Thyroid gland (tissue), 4 donors: ENCODE measurements at places on chromosomes 4 and X. TPM values are rescaled to one million over a fixed set of nuclear protein-coding genes. Genes with fewer than 3 reads are reported as not detected.

DNA sequence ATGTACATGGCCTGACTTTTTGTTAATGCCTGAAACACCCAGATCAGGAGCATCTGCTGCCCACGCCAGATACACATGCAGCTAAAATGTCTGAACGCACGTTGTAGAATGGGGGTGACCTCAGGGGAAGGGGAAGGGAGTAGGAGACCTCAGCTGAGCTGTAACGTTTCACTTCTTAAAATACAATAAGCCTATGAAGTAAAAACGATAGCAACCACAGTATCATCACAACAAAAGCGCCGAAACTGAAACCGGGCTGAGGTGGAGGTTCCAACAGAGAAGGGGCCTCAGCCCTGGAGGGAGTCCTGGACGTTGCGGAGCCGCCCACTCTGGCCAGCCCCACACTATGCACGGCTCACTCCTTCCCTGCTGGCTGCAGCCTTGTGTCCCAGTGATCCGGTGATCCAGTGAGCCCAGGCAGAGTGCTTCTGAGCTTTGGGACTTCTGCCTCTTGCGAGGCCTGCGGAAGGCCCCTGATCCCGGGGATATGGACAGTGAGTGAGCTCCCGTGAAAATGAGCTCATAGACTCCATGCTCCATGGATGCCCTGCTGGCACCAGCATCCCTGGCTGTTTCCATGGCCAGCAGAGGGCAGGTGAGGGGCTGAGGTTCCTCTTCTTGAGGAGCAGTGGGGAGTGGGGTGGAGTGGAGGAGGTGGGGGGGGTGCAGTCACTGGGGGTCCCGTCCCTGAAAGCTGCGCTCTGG is 52.0 kb downstream of the HMX1 start:
- no peak overlapping the region for H3K4me3 ChIP-seq
- H3K4me1 ChIP-seq: no peaks in the 10 kb centered on the region
- DNase-seq: no peak
- H3K27me3 ChIP-seq: no peaks in the 10 kb centered on the region

CYLC1 gene
- total RNA-seq: not detected

GRCh38 chr4:105127170-105127445 is 19.6 kb upstream of the TET2 start:
- H3K36me3 ChIP-seq: no peaks in the 10 kb centered on the region
- H3K27ac ChIP-seq: no peak overlapping the region
- DNase-seq: no peak
- no peak overlapping the region for H3K4me3 ChIP-seq
- no peaks in the 10 kb centered on the region for H3K4me1 ChIP-seq
- H3K27me3 ChIP-seq: no peaks in the 10 kb centered on the region

DNA sequence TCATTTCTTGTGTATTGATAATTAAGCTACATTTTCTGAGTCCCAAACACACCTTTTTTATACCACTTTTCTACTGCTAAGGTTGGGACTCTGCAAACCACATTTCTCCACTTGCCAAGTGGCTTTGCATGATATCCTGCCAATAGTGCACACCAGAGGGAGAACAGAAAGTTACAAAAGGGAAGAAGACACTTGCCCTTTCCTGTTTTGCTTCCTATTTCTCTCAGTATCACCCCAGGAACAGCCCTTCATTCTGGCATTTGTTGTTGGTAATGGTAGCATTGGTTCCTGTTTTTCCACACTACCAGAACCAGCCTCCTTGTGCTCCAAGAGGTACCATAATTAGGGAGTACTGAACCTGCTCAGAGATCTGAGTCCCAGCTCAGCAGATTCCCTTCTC is 87.1 kb downstream of the HDX start:
- no peaks in the 10 kb centered on the region for H3K27me3 ChIP-seq
- H3K36me3 ChIP-seq: no peaks in the 10 kb centered on the region
- no peak overlapping the region for H3K4me3 ChIP-seq

FSTL5 gene
- total RNA-seq: 0.33 TPM

HPGD gene
- total RNA-seq: 4.1 TPM

DNA sequence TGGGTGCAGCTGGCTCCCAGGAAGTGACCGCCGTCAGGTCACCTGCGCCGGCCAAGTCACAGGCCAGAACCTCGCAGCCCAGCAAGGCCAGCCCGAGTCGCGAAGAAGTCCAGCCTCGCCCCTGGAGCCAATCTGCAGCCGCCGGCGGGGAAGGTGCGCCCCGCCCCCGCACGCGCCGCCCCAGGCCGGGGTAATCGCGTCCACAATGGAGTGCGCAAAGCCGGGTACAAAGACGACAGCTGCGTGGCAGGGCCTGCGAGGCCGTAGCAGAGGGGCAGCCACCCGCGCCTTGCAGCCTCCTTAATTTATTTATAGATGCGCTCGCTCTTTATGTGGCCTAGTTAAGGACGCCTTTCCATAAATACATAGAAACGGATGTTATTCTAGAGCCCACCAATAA is 139.4 kb upstream of the CPEB2 start:
- peak; percentile 2 for DNase-seq
- H3K4me3 ChIP-seq: no peak overlapping the region
- no peaks in the 10 kb centered on the region for H3K4me1 ChIP-seq

- H3K4me1 ChIP-seq: peaks cover 5% of the 10 kb centered on the region
- H3K36me3 ChIP-seq: no peaks in the 10 kb centered on the region
- no peak overlapping the region for H3K4me3 ChIP-seq
- no peak overlapping the region for H3K27ac ChIP-seq
Measured at GRCh38 chr4:139777757-139778156, 112.1 kb downstream of the MGST2 start.

SLC4A4 gene
- 80.7 TPM for total RNA-seq

MSANTD1 gene
- total RNA-seq: 2.5 TPM

GRCh38 chr4:184395971-184396391 is 78.4 kb downstream of the IRF2 start:
- no peaks in the 10 kb centered on the region for H3K27me3 ChIP-seq
- peaks cover 27% of the 10 kb centered on the region for H3K36me3 ChIP-seq
- no peaks in the 10 kb centered on the region for H3K4me1 ChIP-seq
- no peak overlapping the region for H3K27ac ChIP-seq
- no peak for DNase-seq
- no peak overlapping the region for H3K4me3 ChIP-seq

CDX4 gene
- not detected for total RNA-seq

NFXL1 gene
- 24.3 TPM for total RNA-seq

DNA sequence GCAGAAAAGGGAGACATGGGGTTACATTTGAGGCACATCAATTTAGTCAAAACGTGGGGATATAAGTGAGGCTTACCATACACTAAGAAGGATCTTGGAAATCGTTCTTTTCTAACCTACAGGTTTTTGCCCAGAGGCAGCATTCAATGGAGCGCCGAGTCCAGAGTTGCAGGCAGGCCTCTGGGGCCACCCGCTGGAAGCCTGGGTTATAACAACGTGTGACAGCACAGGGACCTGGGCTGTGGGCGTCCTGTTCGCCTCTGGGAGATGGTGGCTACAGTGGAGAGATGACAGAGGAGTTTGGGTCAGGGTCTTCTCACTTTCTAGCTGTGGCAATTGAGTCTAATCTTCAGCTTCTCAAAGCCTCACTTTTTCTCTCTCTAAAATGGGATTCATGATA is 53.9 kb downstream of the ENPP6 start:
- H3K4me1 ChIP-seq: peaks cover 8% of the 10 kb centered on the region
- DNase-seq: peak; percentile 58
- H3K27ac ChIP-seq: no peak overlapping the region
- H3K36me3 ChIP-seq: no peaks in the 10 kb centered on the region

HAUS3 gene
- total RNA-seq: 20.8 TPM

- H3K36me3 ChIP-seq: no peaks in the 10 kb centered on the region
- H3K4me3 ChIP-seq: no peak overlapping the region
- no peaks in the 10 kb centered on the region for H3K27me3 ChIP-seq
- H3K27ac ChIP-seq: no peak overlapping the region
Measured at GRCh38 chr4:154082760-154083535, 294.1 kb upstream of the SFRP2 start.

- no peak overlapping the region for H3K4me3 ChIP-seq
- H3K27me3 ChIP-seq: no peaks in the 10 kb centered on the region
- H3K27ac ChIP-seq: peak overlapping the region; percentile 91
- H3K36me3 ChIP-seq: no peaks in the 10 kb centered on the region
- DNase-seq: peak; percentile 58
Measured at GRCh38 chrX:154730253-154730891, 20.5 kb downstream of the GAB3 start.

SERTM2 gene
- not detected for total RNA-seq

DNA sequence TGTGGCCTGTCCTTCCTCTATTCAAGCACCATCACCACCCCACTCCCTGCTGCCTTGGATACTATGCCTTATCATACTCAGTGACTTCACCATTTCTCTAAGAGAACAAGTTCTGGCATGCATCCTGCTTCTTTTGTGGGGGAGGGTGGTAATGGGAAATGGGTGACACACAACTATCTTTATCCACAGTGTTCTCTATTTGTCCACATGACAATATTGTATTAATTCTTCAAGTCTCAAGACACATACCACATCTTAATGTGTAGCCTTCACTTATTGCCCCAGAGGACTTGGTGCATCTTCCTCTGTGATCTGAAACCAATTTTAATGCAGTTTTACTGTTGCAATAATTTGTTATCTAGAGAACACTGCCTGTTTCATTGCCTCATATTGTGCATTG is 29.3 kb upstream of the UGT2B7 start:
- H3K27me3 ChIP-seq: no peaks in the 10 kb centered on the region
- no peak overlapping the region for H3K4me3 ChIP-seq
- no peaks in the 10 kb centered on the region for H3K36me3 ChIP-seq
- no peak for DNase-seq

CSAG1 gene
- not detected for total RNA-seq

UGT2B17 gene
- not detected for total RNA-seq

- H3K27ac ChIP-seq: no peak overlapping the region
- no peak for DNase-seq
- H3K36me3 ChIP-seq: no peaks in the 10 kb centered on the region
Measured at GRCh38 chr4:16752150-16752549, 146.3 kb downstream of the LDB2 start.

- H3K27ac ChIP-seq: no peak overlapping the region
- no peak for DNase-seq
- H3K36me3 ChIP-seq: no peaks in the 10 kb centered on the region
- no peaks in the 10 kb centered on the region for H3K4me1 ChIP-seq
- no peaks in the 10 kb centered on the region for H3K27me3 ChIP-seq
Measured at GRCh38 chr4:66294638-66295037, 624.3 kb upstream of the EPHA5 start.

DNA sequence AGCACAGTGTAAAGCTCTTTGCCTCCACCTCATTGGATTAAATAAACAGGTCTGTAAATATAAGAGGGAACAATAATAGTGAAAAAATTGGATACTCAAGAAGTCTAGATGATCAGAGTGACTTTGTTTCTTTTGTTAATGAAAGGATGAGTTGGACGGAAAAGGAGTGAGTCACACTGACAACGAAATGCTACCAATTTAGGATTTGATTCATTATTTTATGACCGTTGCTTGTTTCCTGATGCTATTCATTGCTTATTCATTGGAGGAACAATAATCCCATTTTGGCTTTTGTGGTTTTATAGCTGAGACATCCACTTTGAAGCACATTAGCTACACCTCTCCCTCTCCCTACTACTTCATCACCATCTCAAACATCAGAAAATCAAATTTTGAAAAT is 74.4 kb upstream of the DYNLT3 start:
- no peak for DNase-seq
- H3K27ac ChIP-seq: no peak overlapping the region
- no peaks in the 10 kb centered on the region for H3K4me1 ChIP-seq

NPY5R gene
- total RNA-seq: not detected

UCHL1 gene
- total RNA-seq: 139 TPM

DNA sequence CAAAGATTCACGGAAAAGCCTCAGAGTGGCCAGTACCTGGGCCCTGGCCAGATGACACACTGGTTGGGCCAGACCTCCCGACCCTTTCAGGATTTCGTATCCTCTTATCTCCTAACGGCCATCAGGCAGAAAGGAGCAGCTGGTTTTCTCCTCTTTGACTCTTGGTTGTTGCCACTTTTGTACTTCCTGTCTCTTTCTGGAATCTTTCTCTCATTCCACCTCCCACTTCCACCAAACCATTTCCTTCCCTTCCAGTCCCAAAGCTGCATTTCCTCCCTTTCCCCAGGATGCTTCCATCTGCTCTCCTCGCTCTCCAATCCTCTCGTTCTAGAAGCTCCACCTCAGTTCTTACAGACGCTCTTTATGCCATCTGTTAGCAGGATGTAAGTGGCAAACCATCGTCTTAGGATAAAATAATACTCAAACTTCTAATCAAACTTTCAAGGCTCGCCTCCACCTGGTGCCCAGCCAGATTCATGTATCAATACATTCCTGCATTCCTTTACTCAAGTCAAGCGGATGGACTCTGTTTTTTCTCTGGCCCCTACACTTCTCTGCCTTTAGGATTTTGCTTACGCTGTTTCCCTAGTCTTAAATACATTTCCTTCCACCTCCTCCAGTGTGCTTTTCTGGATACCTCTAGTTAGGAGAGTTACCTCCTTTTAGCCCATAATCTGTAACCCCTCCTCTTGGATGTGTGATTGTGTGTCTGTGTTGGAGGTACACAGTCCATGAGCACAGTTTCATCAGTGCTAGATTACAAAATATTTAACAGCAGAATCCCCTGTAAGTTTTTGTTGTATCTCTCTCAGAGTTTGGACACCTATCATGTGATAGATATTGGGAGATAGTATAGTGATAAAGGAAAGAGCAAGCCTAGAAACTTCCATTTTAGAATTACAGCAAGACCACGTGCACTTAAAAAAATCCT is 70.4 kb downstream of the LDB2 start:
- no peaks in the 10 kb centered on the region for H3K27me3 ChIP-seq
- no peaks in the 10 kb centered on the region for H3K4me1 ChIP-seq
- no peak overlapping the region for H3K4me3 ChIP-seq
- DNase-seq: peak; percentile 5
- H3K36me3 ChIP-seq: no peaks in the 10 kb centered on the region
- H3K27ac ChIP-seq: no peak overlapping the region

GLOD5 gene
- 1.2 TPM for total RNA-seq

NAA11 gene
- total RNA-seq: not detected

CLTRN gene
- total RNA-seq: 1.7 TPM

GRCh38 chr4:107131295-107131694 is 95.2 kb upstream of the DKK2 start:
- H3K27me3 ChIP-seq: no peaks in the 10 kb centered on the region
- no peaks in the 10 kb centered on the region for H3K4me1 ChIP-seq
- no peaks in the 10 kb centered on the region for H3K36me3 ChIP-seq
- DNase-seq: no peak

- H3K36me3 ChIP-seq: no peaks in the 10 kb centered on the region
- no peak overlapping the region for H3K4me3 ChIP-seq
- H3K4me1 ChIP-seq: peaks cover 10% of the 10 kb centered on the region
Measured at GRCh38 chrX:150696866-150697265, 3.7 kb downstream of the MTMR1 start.

DNA sequence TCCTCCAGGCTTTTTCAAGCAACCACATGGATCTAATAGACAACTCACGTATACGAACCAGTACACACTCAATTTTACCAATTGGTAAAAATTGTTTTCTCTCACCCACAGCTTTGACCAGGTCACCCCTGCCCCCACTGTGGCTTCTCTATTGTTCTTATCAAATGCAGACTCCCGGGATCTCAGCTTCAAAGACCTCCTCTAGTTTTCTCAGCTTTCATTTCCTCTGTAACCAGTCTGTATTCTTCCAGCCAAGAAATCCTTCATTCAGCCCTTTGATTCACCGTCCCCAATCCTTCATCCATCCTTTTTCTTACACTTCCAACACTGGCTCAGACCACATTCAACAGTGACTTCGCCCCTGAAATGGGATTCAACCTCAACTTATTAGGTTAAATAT is 120.7 kb downstream of the CORIN start:
- no peaks in the 10 kb centered on the region for H3K4me1 ChIP-seq
- no peak overlapping the region for H3K27ac ChIP-seq
- H3K4me3 ChIP-seq: no peak overlapping the region
- H3K27me3 ChIP-seq: no peaks in the 10 kb centered on the region
- H3K36me3 ChIP-seq: no peaks in the 10 kb centered on the region
